Ovary (tissue), 10 donors: ENCODE measurements at places on chromosomes 1 and 21. TPM values are rescaled to one million over a fixed set of nuclear protein-coding genes. Genes with fewer than 3 reads are reported as not detected.

Gene SPRR1B
- not detected for total RNA-seq

Gene TM2D1
- total RNA-seq, result 48.4 TPM

Gene AHCTF1
- 39.3 TPM for total RNA-seq

Gene SLAMF8
- total RNA-seq, result 0.43 TPM

Gene ATP6V1G3
- not detected for total RNA-seq

Gene KCNQ4
- 0.96 TPM for total RNA-seq

Gene NFASC
- total RNA-seq, result 19.0 TPM

Gene ZMYND12
- 2.3 TPM for total RNA-seq

Gene GNAT2
- not detected for total RNA-seq

Gene ARTN
- total RNA-seq, result 1.0 TPM

Gene NPL
- 3.7 TPM for total RNA-seq

Gene WNT3A
- total RNA-seq, result not detected

Gene LRRC38
- not detected for total RNA-seq

Gene MPL
- total RNA-seq, result 0.82 TPM

Gene PLEKHN1
- total RNA-seq, result 0.22 TPM

Gene LYPD8
- total RNA-seq, result not detected

Gene DCAF8
- total RNA-seq, result 111 TPM

Gene FGR
- total RNA-seq, result 1.1 TPM

Gene SASS6
- total RNA-seq, result 2.5 TPM

Gene ASPM
- 0.15 TPM for total RNA-seq

Gene CLSTN1
- 136 TPM for total RNA-seq

Gene SNIP1
- total RNA-seq, result 21.4 TPM

Gene C8B
- total RNA-seq, result not detected

Gene NGF
- 43.4 TPM for total RNA-seq

Gene NPHS2
- total RNA-seq, result not detected

Gene DPM3
- total RNA-seq, result 64.2 TPM

Gene F11R
- 27.3 TPM for total RNA-seq

Gene LEFTY1
- total RNA-seq, result 3.4 TPM

Gene CD164L2
- 15.5 TPM for total RNA-seq

Gene C2CD4D
- total RNA-seq, result 1.0 TPM
